Vagina (tissue), 2 donors: ENCODE measurements at places on chromosomes 7 and 10. TPM values are rescaled to one million over a fixed set of nuclear protein-coding genes. Genes with fewer than 3 reads are reported as not detected.

The TMEM236 gene
- not detected for total RNA-seq

The IL6 gene
- 12.0 TPM for total RNA-seq

The COPG2 gene
- 15.7 TPM for total RNA-seq

The CPA4 gene
- total RNA-seq, result 8.8 TPM

The ACSM6 gene
- not detected for total RNA-seq

The HHEX gene
- total RNA-seq, result 6.1 TPM

The COL13A1 gene
- not detected for total RNA-seq

The AOAH gene
- total RNA-seq, result 7.4 TPM

The PALS2 gene
- total RNA-seq, result 18.9 TPM

The NUTM2A gene
- total RNA-seq, result 0.98 TPM

The KLHDC10 gene
- 13.5 TPM for total RNA-seq

The LRRD1 gene
- total RNA-seq, result 0.49 TPM

The ZNF22 gene
- 20.6 TPM for total RNA-seq

The CACUL1 gene
- 13.8 TPM for total RNA-seq

The NODAL gene
- not detected for total RNA-seq

The VAX1 gene
- not detected for total RNA-seq

The NUTM2D gene
- 3.7 TPM for total RNA-seq

The AKR1C1 gene
- total RNA-seq, result 73.7 TPM

The WASHC2C gene
- total RNA-seq, result 36.1 TPM

The PNLIPRP1 gene
- not detected for total RNA-seq

The HMX2 gene
- not detected for total RNA-seq

The TFAM gene
- total RNA-seq, result 13.3 TPM

The SFMBT2 gene
- total RNA-seq, result 12.5 TPM

The FRAT2 gene
- total RNA-seq, result 8.6 TPM

The PHYHIPL gene
- total RNA-seq, result 2.0 TPM

The SPDYE1 gene
- total RNA-seq, result not detected

The MEOX2 gene
- total RNA-seq, result 1.7 TPM

The CYP3A4 gene
- total RNA-seq, result not detected

The H2AZ2 gene
- 97.5 TPM for total RNA-seq

The GRID1 gene
- 7.1 TPM for total RNA-seq

The CADPS2 gene
- 25.5 TPM for total RNA-seq

The PLCE1 gene
- 13.0 TPM for total RNA-seq

The MMP21 gene
- not detected for total RNA-seq

The SUN3 gene
- total RNA-seq, result not detected

The SCIN gene
- total RNA-seq, result 0.74 TPM

The NME8 gene
- total RNA-seq, result not detected
